ENCODE measurements at places on chromosomes 12 and 14. TPM values are rescaled to one million over a fixed set of nuclear protein-coding genes. Genes with fewer than 3 reads are reported as not detected.

MARCHF9 gene
- total RNA-seq = 3.5 TPM

RFLNA gene
- 20.4 TPM for total RNA-seq

AKAP3 gene
- 1.9 TPM for total RNA-seq

PIP4P1 gene
- 26.4 TPM for total RNA-seq

ABHD12B gene
- 9.0 TPM for total RNA-seq

ST8SIA1 gene
- total RNA-seq = 5.1 TPM

CFAP251 gene
- 2.5 TPM for total RNA-seq

SLC5A8 gene
- 0.35 TPM for total RNA-seq

TAS2R7 gene
- total RNA-seq = not detected

FGD6 gene
- 24.0 TPM for total RNA-seq

PTPRB gene
- 1.3 TPM for total RNA-seq

DNA sequence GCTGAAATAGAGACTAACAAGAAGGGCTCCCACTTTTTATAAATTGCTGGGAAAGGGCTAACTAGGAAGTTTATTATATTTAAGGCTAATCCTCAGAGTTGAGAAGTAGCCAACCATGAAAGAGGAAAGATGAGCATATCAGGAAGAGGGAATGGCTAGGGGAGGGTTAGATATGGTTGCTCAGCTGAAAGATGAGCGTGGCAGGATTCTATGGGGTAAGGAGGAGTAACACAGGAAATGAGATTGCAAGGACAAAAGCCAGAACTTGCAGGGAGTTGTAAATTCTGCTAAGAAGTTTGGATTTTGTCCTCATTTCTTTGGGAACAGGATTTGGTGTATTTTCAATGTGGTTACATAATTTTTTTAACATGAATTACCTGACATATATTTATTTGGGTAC is 127.4 kb upstream of the ATP2B1 start:
- no peaks in the 10 kb centered on the region for H3K27me3 ChIP-seq
- H3K36me3 ChIP-seq = no peaks in the 10 kb centered on the region
- H3K4me1 ChIP-seq = no peaks in the 10 kb centered on the region
- H3K27ac ChIP-seq = no peak overlapping the region

GRCh38 chr12:5268424-5269210 is 163.3 kb upstream of the NTF3 start:
- H3K27ac ChIP-seq = no peak overlapping the region
- peak; percentile 7 for DNase-seq
- H3K4me3 ChIP-seq = no peak overlapping the region

GRCh38 chr12:107492393-107493134 is 193.0 kb upstream of the PWP1 start:
- H3K4me1 ChIP-seq = peaks cover 9% of the 10 kb centered on the region
- H3K27ac ChIP-seq = no peak overlapping the region
- no peak overlapping the region for H3K4me3 ChIP-seq
- no peaks in the 10 kb centered on the region for H3K36me3 ChIP-seq
- DNase-seq = no peak
- no peaks in the 10 kb centered on the region for H3K27me3 ChIP-seq

DNA sequence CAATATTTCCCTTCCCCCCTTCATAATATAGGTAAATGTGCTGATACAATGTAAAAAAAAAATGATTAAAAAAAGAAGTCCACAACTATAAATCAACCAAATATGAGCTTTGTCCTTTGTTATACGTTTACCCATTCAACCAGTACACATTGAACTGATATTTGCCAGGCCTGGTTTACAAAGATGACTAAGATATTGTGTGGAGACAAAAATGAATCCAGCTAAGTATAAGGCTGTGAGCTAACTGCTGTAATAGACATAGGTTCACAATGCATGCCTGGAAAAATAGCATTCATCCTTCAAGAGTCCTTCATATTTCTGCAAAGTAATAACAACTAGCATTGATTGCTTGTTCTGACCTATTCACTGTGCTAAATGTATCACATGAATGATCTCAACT is 6.9 kb downstream of the C12orf56 start:
- H3K36me3 ChIP-seq = no peaks in the 10 kb centered on the region
- H3K27ac ChIP-seq = no peak overlapping the region
- no peaks in the 10 kb centered on the region for H3K27me3 ChIP-seq

- H3K4me3 ChIP-seq = no peak overlapping the region
- H3K27ac ChIP-seq = no peak overlapping the region
- DNase-seq = no peak
- H3K4me1 ChIP-seq = no peaks in the 10 kb centered on the region
- no peaks in the 10 kb centered on the region for H3K27me3 ChIP-seq
- H3K36me3 ChIP-seq = peaks cover 12% of the 10 kb centered on the region
These were observed 136.6 kb upstream of the SLC38A2 start for GRCh38 chr12:46509135-46509534.

GRCh38 chr12:1102115-1102514 is 111.1 kb downstream of the ERC1 start:
- DNase-seq = no peak
- H3K27me3 ChIP-seq = no peaks in the 10 kb centered on the region
- H3K27ac ChIP-seq = no peak overlapping the region

- DNase-seq = no peak
- no peak overlapping the region for H3K4me3 ChIP-seq
- H3K36me3 ChIP-seq = no peaks in the 10 kb centered on the region
- H3K27me3 ChIP-seq = no peaks in the 10 kb centered on the region
These were observed 19.6 kb downstream of the KLRB1 start for GRCh38 chr12:9587987-9588600.

DNA sequence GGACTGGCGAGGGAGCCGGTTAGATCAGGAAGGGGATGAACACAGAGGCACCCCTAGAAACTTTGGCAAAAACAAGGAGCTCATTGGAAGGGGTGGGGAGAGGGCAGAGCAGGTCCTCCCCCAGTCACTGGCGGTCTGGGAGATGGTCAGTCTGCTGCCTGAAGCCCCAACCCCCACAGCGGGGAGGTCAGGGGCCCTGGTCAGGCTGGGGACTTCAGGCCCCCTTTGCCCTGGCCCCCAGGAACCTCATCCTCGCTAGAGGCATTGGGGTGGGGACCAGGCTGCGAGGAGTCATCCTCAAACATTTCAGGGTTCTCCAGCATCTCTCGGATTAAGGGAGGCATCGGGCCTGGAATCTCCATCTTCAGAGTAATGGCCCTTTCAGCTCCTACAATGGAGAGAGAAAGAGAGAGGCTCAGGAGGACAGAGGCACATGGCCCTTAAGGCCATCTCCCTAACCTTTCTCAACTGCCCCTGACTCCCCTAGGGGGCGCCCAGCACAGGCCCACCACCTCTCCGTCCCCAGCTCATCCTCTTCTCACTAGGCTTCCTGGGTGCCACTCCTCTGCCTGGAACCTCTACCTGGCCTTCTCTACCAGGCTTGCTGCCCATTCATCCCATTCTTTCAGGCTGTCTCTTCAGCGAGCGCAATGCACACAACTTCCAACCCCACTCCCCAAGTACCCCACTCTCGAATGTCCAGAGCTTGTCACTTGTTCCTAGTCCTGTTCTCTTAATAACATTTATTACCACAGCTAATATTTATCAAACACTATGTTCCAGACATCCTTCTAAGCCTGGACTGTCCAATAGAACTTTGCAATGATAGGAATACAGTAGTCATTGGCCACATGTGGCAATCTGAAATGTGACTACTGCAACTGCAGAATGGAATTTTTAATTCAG is 4.7 kb upstream of the ITGB7 start:
- H3K27ac ChIP-seq = no peak overlapping the region
- H3K36me3 ChIP-seq = peaks cover 20% of the 10 kb centered on the region
- DNase-seq = peak; percentile 69
- H3K4me1 ChIP-seq = peaks cover 34% of the 10 kb centered on the region
- H3K4me3 ChIP-seq = no peak overlapping the region

GRCh38 chr14:62682208-62682607 is 363.1 kb downstream of the KCNH5 start:
- no peak for DNase-seq
- no peaks in the 10 kb centered on the region for H3K4me1 ChIP-seq
- no peaks in the 10 kb centered on the region for H3K27me3 ChIP-seq

GRCh38 chr14:23301969-23302289 is 730 bp downstream of the PPP1R3E start:
- peaks cover 66% of the 10 kb centered on the region for H3K27me3 ChIP-seq
- H3K27ac ChIP-seq = peak overlapping the region; percentile 84
- DNase-seq = no peak
- H3K4me1 ChIP-seq = peaks cover 19% of the 10 kb centered on the region
- no peaks in the 10 kb centered on the region for H3K36me3 ChIP-seq
- peak overlapping the region; percentile 90 for H3K4me3 ChIP-seq

GRCh38 chr14:83255015-83255726 is 1721.5 kb upstream of the SEL1L start:
- no peak for DNase-seq
- no peaks in the 10 kb centered on the region for H3K4me1 ChIP-seq
- H3K36me3 ChIP-seq = no peaks in the 10 kb centered on the region
- no peaks in the 10 kb centered on the region for H3K27me3 ChIP-seq

- H3K27me3 ChIP-seq = peaks cover 50% of the 10 kb centered on the region
- H3K27ac ChIP-seq = no peak overlapping the region
- no peak for DNase-seq
- H3K4me3 ChIP-seq = no peak overlapping the region
- H3K36me3 ChIP-seq = no peaks in the 10 kb centered on the region
These were observed 6.0 kb downstream of the VSX2 start for GRCh38 chr14:74245292-74245691.

DNA sequence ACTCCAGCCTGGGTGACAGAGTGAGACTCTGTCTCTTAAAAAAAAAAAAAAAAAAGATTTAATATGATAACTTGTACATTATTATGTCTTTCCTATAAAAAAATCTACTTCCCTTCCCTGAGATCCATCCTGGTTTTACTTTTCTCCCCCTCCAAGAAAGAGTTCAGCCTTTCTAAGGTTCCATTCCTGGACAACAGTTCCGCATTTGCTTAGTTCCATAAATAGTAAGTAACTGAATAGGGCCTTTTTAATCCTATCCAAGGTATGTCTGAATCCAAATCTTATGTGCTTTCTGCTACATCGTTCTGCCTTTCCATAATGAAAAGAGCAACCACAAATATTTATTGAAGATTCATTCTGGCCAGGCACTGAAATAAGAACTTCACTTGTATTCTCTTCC is 187.8 kb downstream of the DACT1 start:
- H3K27ac ChIP-seq = no peak overlapping the region
- no peak for DNase-seq
- no peaks in the 10 kb centered on the region for H3K36me3 ChIP-seq
- no peaks in the 10 kb centered on the region for H3K4me1 ChIP-seq
- no peak overlapping the region for H3K4me3 ChIP-seq
- no peaks in the 10 kb centered on the region for H3K27me3 ChIP-seq

DNA sequence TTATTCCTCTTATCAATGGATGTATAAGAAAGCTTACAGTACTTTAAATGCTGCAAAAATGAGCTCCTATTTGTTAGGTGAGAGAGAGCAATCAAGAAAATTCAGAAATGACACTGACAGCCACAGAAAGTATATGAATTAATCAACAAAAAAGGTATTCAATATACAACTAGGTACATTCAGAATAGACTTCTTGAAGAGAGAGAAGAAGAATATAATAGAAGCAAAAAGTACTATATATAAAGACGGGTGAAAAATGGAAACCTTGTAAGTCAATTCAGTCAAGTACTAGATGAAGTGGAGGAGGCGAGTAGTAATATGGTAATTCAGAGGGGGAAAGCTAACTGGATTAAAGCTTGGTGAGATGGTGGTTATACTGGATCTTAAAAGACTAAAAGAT is 74.3 kb downstream of the HEATR5A start:
- no peak overlapping the region for H3K27ac ChIP-seq
- H3K36me3 ChIP-seq = no peaks in the 10 kb centered on the region
- H3K4me1 ChIP-seq = no peaks in the 10 kb centered on the region
- no peaks in the 10 kb centered on the region for H3K27me3 ChIP-seq
- DNase-seq = no peak

DNA sequence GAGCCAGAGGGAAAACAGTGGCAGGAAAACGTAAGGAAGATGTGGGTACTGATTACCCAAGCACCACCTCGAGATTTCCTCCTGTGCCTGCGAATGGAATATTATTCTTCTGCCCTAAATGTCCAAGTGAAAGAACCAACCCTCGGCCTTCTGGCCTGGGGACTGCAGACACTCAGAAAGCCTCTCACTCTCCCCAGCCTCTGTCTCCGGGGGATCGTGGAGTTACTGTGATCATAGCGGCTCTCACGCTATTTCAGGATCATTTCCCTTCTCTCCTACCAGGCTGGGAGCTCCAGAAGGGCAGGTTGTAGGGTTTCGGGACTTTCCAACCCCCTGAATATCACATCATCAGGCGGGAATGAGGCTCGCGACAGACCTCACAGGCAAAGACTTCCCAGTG is 68.9 kb downstream of the KDM2B start:
- H3K27me3 ChIP-seq = no peaks in the 10 kb centered on the region
- H3K4me3 ChIP-seq = no peak overlapping the region
- no peak overlapping the region for H3K27ac ChIP-seq
- DNase-seq = no peak
- peaks cover 20% of the 10 kb centered on the region for H3K36me3 ChIP-seq

GRCh38 chr14:69924201-69924600 is 45.0 kb downstream of the SMOC1 start:
- H3K27me3 ChIP-seq = no peaks in the 10 kb centered on the region
- no peak overlapping the region for H3K4me3 ChIP-seq
- H3K36me3 ChIP-seq = no peaks in the 10 kb centered on the region
- H3K27ac ChIP-seq = no peak overlapping the region

- no peaks in the 10 kb centered on the region for H3K36me3 ChIP-seq
- H3K4me3 ChIP-seq = no peak overlapping the region
- H3K27ac ChIP-seq = no peak overlapping the region
- H3K27me3 ChIP-seq = no peaks in the 10 kb centered on the region
- H3K4me1 ChIP-seq = peaks cover 10% of the 10 kb centered on the region
These were observed 2.2 kb downstream of the NPFF start for GRCh38 chr12:53505086-53505485.

DNA sequence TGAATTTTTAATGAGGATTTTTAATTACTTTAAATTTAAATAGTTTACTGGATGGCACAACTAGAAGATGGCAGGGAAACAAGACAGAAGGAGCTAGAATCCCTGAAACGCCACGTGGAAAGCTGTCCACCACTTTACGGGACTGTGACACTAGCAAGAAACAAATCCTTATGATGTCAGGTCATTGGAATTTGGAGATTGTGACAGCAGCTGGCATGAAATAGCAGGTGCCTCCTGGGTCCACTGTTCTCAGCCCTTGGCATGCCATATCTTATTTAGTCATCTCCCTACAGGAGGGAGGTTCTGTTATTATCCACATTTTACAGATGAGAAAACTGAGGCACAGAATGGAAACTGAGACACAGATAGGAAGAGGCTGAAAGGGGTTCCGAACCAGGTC is 113.8 kb downstream of the BCL11B start:
- H3K27ac ChIP-seq = no peak overlapping the region
- H3K27me3 ChIP-seq = no peaks in the 10 kb centered on the region
- no peak overlapping the region for H3K4me3 ChIP-seq
- DNase-seq = no peak
- no peaks in the 10 kb centered on the region for H3K4me1 ChIP-seq

DNA sequence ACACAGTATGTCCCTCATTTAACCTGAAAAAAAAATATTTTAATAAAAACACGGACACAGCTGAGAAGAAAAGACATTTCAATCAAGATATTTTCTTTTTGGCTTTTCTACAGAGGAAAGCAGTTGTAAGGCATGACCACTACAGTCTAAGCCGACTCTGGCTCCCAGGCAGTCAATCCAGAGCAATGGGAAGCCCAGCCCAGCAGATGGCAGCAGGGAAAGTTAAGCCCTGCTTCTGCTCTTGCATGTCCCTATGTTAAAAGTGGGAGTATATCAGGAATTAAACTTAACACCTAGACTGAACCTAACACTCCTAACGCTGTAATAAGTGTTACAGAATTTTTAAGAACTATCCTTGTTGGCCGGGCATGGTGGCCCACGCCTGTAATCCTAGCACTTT is 19.5 kb upstream of the HAL start:
- H3K27ac ChIP-seq = no peak overlapping the region
- no peaks in the 10 kb centered on the region for H3K4me1 ChIP-seq
- peaks cover 45% of the 10 kb centered on the region for H3K36me3 ChIP-seq
- peak; percentile 39 for DNase-seq
- H3K4me3 ChIP-seq = no peak overlapping the region
- H3K27me3 ChIP-seq = no peaks in the 10 kb centered on the region

Data from GM23338 (cell line).